Esophagus mucosa (tissue), 1 donor: ENCODE measurements at places on chromosomes 6 and 20. TPM values are rescaled to one million over a fixed set of nuclear protein-coding genes. Genes with fewer than 3 reads are reported as not detected.
A peak's percentile ranks its signal among the peaks of the same experiment; 100 is the strongest.

DNA sequence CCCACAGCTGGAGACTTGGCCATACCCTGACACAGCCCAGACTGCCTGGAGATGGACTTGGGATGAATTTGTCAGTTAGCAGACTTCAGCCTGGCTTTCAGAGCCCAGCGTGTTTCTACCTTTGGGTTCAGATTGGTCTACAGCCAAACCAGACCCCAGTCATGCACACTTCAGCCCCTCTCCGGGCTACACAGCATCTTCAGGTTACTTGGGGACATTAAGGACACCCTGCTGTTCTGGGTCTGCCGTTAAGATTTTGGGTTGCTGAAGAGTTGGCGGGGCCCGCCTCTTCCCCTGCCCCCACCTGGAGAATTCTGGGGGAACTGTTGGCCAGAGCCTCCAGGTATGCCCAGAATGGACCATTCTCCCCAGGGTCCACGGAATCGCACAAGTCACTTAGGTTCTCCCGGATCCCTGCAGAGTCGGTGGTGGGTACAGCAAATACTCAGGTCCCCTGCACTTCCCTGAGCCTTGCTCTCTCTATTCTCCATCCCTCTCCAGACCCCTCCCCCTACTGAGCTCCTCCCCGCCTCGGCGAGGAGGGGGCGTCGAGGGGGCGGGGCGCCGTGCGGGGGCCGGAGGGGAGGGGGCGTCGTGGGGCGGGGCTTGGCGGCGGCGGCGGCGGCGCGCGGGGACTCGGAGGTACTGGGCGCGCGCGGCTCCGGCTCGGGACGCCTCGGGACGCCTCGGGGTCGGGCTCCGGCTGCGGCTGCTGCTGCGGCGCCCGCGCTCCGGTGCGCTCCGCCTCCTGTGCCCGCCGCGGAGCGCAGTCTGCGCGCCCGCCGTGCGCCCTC lies at the start of gene PTK7:
Gene PTK7, plus strand, starts transcription at position 645 of the 794 bp plus-strand sequence. CDS start 175 bp downstream, outside the sequence.
- ATAC-seq, result peak; percentile 57

DNA sequence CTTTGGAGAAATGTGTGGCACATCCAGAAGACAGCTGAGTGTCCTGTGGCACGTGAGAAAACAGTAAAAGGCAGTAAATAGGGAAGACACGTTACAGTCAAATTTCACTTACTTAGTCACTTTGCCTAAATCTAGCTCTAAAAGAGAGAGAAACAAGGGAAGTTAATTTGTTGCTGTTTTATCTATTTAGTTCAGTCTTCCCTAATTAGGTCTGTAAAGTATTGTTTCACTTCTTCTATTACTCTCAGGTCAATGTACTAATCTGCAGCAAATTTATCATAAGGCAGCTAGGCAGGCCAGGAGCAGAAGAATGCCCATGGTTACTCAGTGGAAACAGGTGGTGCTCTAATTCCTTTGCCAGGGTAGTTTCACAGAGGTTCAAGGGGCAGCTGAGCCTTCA lies 124.3 kb upstream of the CNR1 start:
- ATAC-seq, result no peak

GRCh38 chr20:37880726-37881591 lies 22.0 kb upstream of the VSTM2L start:
- peak; percentile 44 for ATAC-seq

DNA sequence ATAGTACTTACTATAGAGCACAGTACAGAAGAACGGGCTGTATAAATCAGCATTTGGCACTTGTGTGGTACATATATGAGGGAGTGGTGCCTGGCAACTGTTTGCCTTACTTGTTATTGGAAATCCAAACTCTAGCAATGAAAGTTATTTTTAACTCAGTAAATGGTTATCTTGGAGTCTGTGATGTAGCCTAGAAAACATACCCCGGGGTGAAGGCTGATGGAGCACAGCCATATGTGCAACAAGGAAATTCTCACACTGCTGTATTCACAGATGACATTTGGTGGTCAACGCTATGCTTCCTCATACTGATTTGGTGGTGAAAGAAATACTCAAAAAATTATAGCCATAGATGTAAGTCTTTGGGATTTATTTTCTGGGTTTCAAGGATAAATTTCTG lies 807.5 kb upstream of the FLRT3 start:
- ATAC-seq, result no peak

GRCh38 chr6:52696418-52696817 lies 25.5 kb downstream of the TMEM14A start:
- no peak for ATAC-seq

- ATAC-seq, result no peak
Measured at GRCh38 chr20:3021777-3022176, 21.6 kb upstream of the GNRH2 start.

DNA sequence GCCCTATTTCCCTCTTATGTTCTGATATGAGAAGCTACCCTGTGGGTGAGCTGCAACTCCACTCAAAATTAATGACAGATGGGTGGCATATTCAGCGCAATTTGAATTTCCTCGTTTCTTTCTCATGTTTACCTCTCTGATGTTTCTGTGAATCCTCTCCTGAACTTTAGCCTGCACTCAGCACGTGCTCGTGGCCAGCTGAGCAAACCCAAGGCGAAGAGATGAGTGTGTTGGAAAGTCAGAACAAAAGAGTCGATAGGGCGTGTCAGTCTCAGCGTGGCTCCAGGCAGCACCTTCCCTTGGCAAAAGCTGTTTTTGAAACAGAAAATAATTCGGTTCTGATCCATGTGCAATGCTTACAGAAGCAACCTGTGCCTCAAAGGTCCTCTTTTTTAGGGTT lies 226.1 kb upstream of the GMDS start:
- peak; percentile 65 for ATAC-seq

- no peak for ATAC-seq
Measured at GRCh38 chr20:52060794-52061714, 130.5 kb downstream of the ZFP64 start.

DNA sequence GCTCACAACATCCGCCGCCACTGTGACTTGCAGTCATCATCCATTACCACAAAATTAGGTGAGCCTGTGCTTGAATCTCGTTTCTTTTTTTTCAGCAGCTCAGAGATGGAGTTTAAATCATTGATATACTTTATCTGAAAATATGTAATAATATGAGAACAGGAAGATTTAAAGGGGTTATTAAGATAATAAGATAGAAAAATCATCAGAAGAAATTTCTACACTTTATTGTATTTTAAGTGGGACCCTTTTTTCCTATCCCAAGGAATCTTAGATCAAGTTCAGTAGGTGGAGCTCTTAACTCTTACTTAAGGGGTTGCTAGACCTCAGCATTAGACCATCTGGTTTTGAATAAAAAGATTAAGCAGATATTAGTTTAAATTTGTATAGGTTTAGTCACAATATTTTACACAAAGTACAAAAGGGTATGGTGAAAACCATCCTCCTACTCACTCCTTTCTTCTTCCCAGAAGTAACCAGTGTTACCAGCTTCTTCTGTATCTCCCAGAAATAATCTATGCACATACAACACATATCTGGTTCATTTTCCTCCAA lies 9.4 kb upstream of the NCOA7 start:
- ATAC-seq, result no peak

- no peak for ATAC-seq
Measured at GRCh38 chr6:53259860-53260580, 88.7 kb downstream of the ELOVL5 start.

DNA sequence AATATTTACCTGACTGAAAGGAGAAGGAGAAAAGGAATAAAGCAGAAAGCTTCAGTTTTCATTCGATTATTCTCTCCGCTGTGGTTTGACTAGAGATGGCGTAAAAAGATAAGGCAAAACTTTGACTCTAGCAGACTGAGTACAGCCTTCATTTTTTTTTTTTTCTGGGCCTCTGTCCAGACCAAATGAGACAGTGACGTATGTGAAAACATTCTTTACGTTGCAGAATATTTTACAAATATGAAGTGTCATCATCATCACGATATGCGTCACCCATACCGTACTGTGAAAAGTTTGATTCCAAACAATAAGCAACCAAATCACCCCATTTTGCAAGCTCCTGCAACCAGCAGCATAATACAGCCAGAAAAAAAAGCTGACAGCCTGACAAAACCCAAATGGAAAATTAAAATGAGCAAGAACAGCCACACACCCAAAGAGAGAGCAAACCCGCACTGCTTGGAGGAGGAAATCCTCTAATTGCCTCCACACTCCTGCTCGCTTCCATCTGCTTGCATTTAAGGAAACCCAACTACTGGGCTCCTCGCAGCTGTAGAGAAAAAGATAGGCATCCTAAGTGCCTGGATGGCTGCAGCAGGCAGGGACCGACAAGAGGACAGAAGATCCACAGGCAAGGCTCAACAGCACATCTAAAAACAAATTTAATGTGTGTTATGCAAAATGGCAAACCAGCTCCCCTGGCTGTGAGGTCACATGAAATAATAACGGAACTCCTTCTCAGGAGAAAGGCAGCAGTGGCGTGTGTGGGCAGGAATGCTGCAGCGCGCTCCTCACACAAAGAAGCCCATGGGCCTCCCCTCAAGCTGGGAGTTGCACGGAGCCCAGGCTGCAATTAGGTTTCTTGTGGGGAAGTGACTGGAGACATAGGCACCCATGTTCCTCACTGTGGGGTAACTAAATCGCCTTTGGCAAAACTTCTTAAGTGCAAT lies 113.1 kb downstream of the FYN start:
- no peak for ATAC-seq

- peak; percentile 74 for ATAC-seq
Measured at GRCh38 chr6:154951345-154952200, 43.5 kb upstream of the TIAM2 start.

- ATAC-seq, result peak; percentile 55
Measured at GRCh38 chr6:37083243-37084138, 78.0 kb downstream of the FGD2 start.

GRCh38 chr6:26234421-26235301 lies 130.3 kb upstream of the BTN3A2 start:
- peak; percentile 84 for ATAC-seq

- no peak for ATAC-seq
Measured at GRCh38 chr20:34712525-34713192, 8.5 kb downstream of the TP53INP2 start.

GRCh38 chr20:58755766-58756449 lies 63.3 kb downstream of the NPEPL1 start:
- no peak for ATAC-seq

GRCh38 chr6:145539831-145540230 lies 195.5 kb downstream of the EPM2A start:
- peak; percentile 72 for ATAC-seq

DNA sequence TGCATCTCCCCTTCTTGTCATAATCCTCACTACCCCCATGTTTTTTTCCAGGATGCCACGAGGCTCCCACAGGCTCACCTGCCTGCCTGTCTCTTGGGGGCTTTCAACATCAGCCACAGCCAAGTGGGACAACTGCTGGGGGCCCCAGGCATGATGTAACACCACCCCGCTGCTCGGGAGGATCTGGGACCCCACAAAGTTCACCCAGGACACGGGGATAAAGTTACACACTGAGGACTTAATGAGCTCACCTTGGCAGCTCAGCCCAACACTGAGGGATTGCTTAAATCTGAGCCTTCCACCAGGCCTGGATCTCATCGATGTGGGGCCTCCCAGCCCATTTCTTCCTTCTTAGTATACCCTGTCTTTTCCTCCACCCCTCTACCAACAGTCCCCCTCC lies 56.4 kb upstream of the NNAT start:
- no peak for ATAC-seq

- no peak for ATAC-seq
Measured at GRCh38 chr20:59182401-59183044, 18.9 kb downstream of the ZNF831 start.

GRCh38 chr6:26032340-26033084 lies 54.7 kb upstream of the HFE start:
- ATAC-seq, result peak; percentile 11

DNA sequence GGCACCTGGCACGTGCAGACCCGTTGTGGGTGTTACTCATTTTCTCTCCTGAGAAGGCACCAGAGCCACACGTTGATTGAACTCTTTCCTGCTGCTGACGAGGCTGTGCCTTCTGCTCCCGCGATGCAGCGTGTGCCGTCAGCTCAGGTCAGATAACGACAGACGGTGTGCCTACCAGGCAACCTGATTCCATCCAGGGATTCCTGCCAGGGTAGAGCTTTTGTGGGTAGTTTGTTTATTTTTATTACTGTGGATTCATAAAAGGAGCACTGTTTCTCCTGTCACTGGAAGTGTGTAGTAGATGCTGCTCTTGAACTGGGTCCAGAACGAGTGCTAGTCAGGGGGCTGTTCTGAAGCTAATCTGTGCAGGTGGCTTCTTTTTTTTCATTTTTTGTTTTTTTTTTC lies 20.7 kb downstream of the PRPF6 start:
- no peak for ATAC-seq

- no peak for ATAC-seq
Measured at GRCh38 chr20:38727607-38728190, 3.4 kb downstream of the SLC32A1 start.

- no peak for ATAC-seq
Measured at GRCh38 chr6:2038092-2038491, 207.3 kb downstream of the GMDS start.

DNA sequence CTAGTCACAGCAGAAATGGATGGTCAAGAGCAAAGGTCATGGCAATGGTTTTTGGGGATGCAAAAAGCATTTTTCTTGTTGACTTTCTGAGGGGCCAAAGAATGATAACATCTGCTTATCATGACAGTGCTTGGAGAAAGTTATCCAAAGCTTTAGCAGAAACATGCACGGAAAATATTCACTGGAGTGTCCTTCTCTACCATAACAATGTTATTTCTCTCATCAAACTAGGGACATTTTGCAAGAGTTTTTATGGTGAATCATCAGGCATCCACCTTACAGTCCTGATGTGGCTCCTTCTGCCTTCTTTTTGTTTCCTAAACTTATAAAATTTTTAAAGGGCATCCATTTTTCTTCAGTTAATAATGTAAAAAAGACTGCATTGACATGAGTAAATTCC lies 302.3 kb downstream of the HIVEP2 start:
- no peak for ATAC-seq

Gene PFDN6
- 39.9 TPM for total RNA-seq

Gene ANKEF1
- total RNA-seq, result 6.7 TPM

Gene EEF1A2
- total RNA-seq, result 0.76 TPM

Gene HLA-DOA
- 1.4 TPM for total RNA-seq

Gene TNFRSF21
- total RNA-seq, result 64.6 TPM

Gene SIGLEC1
- 0.80 TPM for total RNA-seq

Gene IL22RA2
- not detected for total RNA-seq

Gene BPI
- total RNA-seq, result not detected

Gene BMP7
- 34.2 TPM for total RNA-seq

Gene BNIP5
- not detected for total RNA-seq

Gene SLC17A1
- total RNA-seq, result not detected

Gene SYNDIG1
- 0.08 TPM for total RNA-seq

Gene GSTA2
- not detected for total RNA-seq

Gene APCDD1L
- total RNA-seq, result 0.16 TPM
